ENCODE measurements at places on chromosomes 11 and 22.

DNA sequence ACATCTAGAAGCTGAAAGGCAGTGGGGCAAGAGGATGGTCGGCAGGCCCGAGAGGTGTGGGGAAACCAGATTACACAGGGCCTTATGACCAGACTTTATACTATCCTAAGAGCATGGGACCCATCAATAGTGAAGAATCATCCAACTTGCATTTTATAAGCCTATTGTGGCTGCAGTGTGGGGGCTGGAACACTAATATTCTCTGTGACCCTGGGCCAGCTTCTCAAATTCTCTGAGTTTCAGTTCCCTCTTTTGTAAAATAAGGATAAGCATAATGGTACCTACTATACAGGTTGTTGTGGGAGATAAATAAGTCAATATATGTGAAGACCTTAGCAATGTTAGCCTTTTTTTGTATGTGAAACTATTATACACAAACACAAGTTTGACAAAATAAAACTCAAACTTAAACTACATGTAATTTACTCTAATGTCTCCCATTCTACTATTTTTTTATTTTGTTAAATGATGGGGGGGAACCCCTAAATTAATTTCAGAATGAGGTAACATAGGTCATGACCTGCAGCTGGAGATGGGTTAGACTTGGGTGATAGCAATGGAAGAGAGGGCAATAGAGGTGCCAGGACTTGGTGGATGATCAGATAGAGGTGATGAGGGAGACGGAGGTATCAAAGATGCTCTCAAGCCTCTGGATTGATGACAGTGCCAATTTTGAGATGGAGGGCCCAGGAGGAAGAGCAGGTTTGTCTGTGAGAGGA is 30.1 kb downstream of the SMCO4 start:
- DNase-seq = no peak

DNA sequence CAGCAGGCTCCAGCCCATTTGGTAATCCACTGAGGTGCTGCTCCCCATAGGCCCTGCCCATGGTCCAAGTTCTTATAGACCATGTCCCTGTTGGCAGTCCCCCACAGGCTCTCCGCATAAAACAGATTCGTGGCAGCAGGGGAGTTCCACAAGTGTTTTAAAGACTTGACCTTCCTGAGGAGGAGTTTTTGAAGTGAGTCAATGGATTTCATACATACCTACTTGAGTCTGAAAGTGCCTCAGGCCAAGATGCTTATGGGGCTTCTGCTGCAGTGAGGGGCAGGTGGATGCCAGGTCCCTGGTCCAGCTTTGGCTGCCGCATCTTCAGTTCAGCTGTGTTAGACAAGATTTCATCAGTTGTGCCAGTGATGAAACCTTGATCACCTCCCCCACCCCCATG is 43.3 kb downstream of the CABIN1 start:
- no peak for DNase-seq

- no peak for DNase-seq
Observed at GRCh38 chr22:31439808-31440207, 40.4 kb downstream of the DRG1 start.

- DNase-seq = no peak
Observed at GRCh38 chr11:44823006-44823405, 96.2 kb downstream of the TSPAN18 start.

GRCh38 chr11:132073787-132074186 is 703.4 kb downstream of the NTM start:
- DNase-seq = no peak

DNA sequence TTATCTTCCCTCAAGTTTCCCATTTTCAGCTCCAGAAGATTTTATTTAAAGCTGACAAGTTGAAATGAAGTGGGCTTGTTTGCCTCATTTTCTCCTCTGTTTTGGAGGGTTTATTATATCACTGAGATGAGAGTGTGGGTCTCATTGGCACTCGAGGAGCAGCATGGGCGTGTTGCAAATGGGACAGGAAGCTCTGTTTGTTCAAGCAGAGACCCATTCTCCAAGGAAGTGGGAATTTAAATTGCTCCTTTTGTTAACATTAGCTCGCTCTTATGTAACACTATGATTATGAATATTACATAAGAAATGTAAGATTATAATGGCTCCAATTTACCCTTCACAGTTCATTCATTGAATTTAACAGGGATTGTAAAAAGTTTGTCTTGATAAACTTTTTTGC is 317.7 kb upstream of the CTSC start:
- no peak for DNase-seq

- no peak for DNase-seq
Observed at GRCh38 chr22:22552630-22553029, 6.4 kb downstream of the PRAME start.

GRCh38 chr11:126819194-126819593 is 181.4 kb downstream of the KIRREL3 start:
- no peak for DNase-seq

DNA sequence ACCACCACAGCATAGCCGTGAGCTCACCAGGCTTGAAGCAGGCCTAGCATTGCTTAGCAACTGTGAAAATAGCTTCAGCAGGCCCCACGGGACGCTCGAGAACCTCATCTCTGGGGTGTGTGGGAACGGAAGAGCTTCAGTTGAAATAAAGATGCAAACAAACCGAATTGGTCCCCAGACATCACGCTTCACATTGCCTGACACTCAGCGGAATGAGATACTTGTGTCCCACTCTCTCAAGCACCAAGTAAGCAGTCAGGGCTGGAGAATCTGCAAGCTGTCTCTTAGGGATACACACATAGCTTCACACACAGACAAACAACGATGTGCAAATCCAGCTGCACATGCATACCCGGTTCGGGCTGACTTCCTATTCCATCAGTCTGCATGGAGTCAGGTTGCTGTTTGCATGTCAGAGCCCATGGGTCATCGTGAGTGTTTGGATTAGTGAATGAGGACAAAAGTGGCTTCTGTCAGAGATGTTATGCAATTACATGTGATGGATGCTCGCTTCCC is 205.7 kb downstream of the SNX19 start:
- DNase-seq = no peak

- DNase-seq = no peak
Observed at GRCh38 chr22:50171965-50172421, 1.5 kb downstream of the PANX2 start.

DNA sequence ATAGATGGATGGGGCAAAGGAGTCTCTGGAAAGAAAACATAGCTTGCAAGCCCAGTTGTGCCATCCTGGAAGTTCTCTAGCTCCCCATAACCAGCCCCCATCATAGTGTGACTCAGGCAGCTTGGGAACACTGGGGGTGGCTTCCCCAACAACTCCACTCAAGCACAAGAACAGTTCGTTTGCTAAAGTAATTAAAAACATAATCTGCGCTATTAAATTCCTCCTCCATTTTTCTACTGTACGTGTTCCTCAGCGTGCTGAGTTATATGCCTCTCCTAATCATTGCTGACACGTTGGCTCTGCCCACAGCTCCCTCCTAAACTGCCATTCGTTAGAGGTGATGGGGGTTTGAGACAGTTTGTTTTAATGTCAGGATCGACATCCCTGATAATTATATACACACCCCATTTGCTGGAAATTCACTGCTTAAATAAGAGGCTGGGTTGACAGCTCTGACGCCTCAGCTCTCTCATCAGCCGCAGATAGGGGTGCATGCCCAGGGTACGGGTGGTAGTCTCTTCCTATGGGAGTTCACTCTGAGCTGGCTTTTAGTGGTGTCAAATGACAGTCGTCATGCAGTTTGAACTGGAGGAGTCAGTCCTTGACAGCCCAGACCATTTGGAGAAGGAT is 59.5 kb upstream of the SEZ6L start:
- DNase-seq = no peak

- no peak for DNase-seq
Observed at GRCh38 chr11:96293598-96294021, 49.4 kb downstream of the MAML2 start.

GRCh38 chr11:26743622-26744021 is 21.8 kb upstream of the SLC5A12 start:
- DNase-seq = no peak

GRCh38 chr11:62392506-62392905 is 26.3 kb upstream of the SCGB1A1 start:
- DNase-seq = no peak

GRCh38 chr22:49014227-49015201 is 813.2 kb downstream of the BRD1 start:
- DNase-seq = no peak

- no peak for DNase-seq
Observed at GRCh38 chr11:72001834-72002591, 3.3 kb downstream of the IL18BP start.

- no peak for DNase-seq
Observed at GRCh38 chr11:70661761-70662501, 263.6 kb downstream of the CTTN start.

GRCh38 chr11:1570531-1570895 is 1.6 kb downstream of the DUSP8 start:
- DNase-seq = no peak

- DNase-seq = no peak
Observed at GRCh38 chr22:30371981-30372380, 15.2 kb downstream of the CCDC157 start.

DNA sequence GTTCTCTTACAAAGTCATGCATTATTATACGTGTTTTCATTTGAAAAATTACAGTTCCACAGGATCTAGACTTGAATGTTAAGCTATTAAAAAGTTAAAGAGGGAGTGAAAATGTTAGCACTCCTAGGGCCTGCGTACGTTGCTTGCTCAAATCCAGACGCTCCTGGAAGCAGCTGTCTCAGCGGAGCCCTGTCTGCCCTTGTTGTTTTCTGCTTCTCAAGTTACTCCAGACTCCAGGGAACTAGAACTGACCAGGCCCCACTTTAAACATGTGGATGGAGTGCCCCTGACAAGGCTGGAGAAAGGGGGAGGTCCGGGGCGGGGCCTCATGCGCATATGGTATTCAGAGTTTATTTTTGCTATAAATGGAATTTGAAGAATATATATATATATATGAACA is 9.6 kb downstream of the PARVB start:
- DNase-seq = no peak

DNA sequence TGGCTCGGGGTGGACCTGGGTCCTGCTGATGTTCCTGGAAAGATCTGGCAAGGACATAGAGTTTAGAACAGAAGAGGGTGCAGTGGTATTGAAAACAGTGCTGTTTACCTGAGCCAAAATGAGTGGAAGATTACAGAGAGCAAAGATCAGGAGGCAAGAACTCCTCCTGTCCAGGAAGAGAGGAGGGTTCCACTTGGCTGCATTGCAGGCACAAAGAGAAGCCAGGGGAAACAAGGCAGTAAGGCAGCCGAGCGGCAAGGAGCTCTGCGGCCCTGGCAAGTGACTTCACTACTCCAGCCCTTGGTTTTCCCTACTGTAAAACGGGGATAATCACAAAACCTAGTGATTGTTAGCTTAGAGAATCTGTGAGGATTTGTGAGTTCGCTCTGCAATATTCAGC is 3.7 kb upstream of the PACSIN2 start:
- DNase-seq = no peak

DNA sequence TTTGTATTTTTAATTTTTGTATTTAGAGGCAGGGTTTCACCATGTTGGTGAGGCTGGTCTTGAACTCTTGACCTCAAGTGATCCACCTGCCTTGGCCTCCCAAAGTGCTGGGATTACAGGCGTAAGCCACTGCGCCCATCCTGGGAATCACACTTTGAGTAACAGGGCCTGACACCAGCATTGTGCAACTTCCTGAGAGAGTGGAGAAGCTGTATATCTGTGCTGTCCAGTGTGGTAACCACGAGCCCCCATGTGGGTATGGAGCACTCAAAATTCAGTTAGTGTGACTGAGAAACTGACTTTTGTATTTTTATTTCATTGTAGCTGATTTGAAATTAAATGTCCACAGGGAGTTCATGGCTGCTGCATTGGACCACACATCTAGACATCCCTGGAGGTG is 36.2 kb downstream of the MPPED1 start:
- DNase-seq = no peak

GRCh38 chr11:12653729-12654128 is 20.5 kb upstream of the TEAD1 start:
- DNase-seq = no peak

DNA sequence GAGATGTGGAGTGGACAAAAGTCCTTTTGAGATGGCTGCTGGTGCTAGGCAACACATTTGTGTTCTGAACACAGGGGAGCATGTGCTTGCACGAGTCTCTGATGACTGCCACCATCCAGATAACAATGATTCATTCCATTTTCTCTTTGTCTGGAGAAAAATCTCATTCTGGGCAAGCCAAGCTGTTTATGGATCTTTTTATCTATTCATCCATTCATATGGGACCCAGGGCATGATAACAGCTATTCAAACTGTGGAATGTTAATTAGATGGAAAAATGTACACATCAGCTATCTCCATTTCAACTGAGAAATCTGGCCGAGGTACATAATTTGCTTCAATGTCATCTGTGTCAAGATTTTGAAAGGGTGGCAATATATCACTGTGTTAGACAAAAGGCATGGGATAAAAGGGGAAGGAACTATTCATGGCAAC is 117.5 kb upstream of the ZBED5 start:
- no peak for DNase-seq

GRCh38 chr11:44167046-44167445 is 71.6 kb downstream of the EXT2 start:
- DNase-seq = no peak

GRCh38 chr11:10005955-10006525 is 288.0 kb downstream of the SBF2 start:
- DNase-seq = no peak

- DNase-seq = no peak
Observed at GRCh38 chr22:43520632-43521039, 108.8 kb downstream of the MPPED1 start.

- DNase-seq = no peak
Observed at GRCh38 chr11:95565724-95566141, 223.8 kb downstream of the FAM76B start.

DNA sequence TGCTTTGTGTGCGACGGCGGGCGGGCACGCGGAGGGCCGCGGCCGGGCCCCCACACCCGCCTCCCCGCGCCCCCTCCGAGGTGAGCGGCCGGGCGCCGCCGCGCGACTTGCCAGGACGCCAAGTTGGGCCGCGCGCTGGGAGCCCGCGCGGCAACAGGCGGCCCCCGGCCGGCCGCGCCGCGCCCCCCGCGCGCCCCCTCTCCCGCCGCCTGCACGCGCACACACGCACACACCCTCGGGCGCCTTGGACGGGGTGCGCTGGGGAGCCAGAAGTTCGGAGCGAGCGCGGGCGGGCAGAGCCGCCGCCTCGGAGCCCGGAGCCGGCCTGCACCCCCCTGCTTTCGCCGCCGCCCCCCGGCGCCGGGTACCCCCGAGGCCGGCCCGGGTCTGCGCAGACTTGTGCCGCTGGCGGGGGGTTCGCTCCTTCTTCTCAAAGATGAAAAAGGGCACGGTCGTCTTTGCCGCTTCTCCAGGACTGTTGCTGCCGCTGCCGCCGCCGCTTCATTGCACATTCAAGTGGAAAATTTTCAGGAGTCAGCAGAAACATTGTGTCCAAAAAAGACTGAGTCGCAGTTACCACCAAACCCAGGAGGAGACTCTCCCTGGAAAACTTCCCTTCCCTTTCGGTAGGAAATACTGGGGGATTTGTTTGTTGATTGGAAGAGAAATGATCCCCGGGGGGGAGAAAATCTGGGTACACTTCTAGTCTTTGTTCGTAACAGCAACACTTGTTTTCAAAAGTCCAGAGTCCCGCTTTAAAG is 895 bp downstream of the TEAD1 start:
- no peak for DNase-seq

- no peak for DNase-seq
Observed at GRCh38 chr11:66768818-66769217, 39.8 kb upstream of the SPTBN2 start.
